Thyroid gland (tissue), 4 donors: ENCODE measurements at places on chromosomes 2 and 18. TPM values are rescaled to one million over a fixed set of nuclear protein-coding genes. Genes with fewer than 3 reads are reported as not detected.

- no peaks in the 10 kb centered on the region for H3K36me3 ChIP-seq
- no peaks in the 10 kb centered on the region for H3K27me3 ChIP-seq
- no peak for DNase-seq
- H3K4me3 ChIP-seq: no peak overlapping the region
- H3K27ac ChIP-seq: no peak overlapping the region
These were observed 72.6 kb downstream of the LRRC30 start for GRCh38 chr18:7303316-7304060.

DNA sequence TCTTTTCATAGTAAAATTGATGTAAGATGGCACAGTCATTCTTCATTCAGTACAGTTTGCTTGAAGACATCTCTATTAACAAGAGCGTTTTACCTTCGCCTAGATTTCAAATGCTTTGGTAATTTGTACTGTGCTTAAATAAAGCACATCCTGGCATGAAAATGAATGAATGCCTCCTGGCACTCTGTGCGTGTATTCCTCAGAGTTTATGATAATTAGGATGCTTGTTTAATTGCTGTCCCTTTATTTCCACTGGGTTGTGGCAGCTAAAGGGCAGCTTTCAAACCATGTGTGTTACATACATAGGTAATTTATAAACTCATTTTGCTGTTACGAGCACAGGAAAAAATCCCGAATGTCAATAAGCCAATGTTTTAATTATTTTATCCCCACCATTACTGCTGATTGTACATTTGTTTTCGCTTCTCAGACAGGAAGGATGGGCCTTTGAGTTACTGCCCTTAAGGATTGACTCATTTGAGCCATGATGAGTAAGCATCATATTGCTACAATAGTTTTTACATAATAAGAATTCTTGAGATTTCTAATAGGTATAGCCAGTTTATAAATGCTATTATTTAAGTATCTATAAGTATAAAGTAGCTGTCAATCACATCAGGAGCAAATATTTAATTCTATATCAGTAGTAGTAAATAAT is 516.5 kb downstream of the XIRP2 start:
- no peaks in the 10 kb centered on the region for H3K27me3 ChIP-seq
- no peak overlapping the region for H3K4me3 ChIP-seq
- no peaks in the 10 kb centered on the region for H3K4me1 ChIP-seq
- no peak overlapping the region for H3K27ac ChIP-seq

- H3K4me3 ChIP-seq: no peak overlapping the region
- H3K27me3 ChIP-seq: no peaks in the 10 kb centered on the region
- no peak for DNase-seq
- no peak overlapping the region for H3K27ac ChIP-seq
- no peaks in the 10 kb centered on the region for H3K36me3 ChIP-seq
These were observed 115.3 kb upstream of the STON1 start for GRCh38 chr2:48414640-48414979.

DNA sequence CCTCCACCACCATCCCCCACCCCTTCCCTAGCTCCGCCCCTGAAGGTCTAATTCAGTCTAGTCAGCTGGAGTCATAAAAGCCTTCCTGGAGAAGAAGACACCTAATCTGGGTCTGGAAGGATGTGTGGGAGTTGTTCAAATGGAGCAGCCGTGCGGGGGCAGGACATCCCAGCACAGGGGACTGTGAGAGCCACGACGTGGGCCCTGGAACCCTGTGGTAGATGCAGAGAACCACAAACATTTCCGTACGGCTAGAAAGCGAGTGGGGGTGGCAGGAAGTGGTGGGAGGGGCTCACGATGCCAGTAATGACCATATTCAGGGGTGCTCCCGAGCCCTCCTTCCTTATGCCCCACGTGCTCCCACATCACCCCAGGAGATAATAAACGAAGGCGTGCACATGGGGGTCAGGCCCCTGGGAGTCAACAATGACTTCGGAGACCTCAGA is 20.9 kb upstream of the COL6A3 start:
- DNase-seq: no peak
- no peak overlapping the region for H3K4me3 ChIP-seq
- peaks cover 45% of the 10 kb centered on the region for H3K4me1 ChIP-seq
- H3K36me3 ChIP-seq: no peaks in the 10 kb centered on the region

Gene KANSL1L
- total RNA-seq: 154 TPM

Gene GLI2
- 1.2 TPM for total RNA-seq

GRCh38 chr2:60067006-60067405 is 486.4 kb downstream of the BCL11A start:
- H3K4me1 ChIP-seq: no peaks in the 10 kb centered on the region
- H3K27ac ChIP-seq: no peak overlapping the region
- no peaks in the 10 kb centered on the region for H3K36me3 ChIP-seq
- no peak overlapping the region for H3K4me3 ChIP-seq

Gene TCF4
- 140 TPM for total RNA-seq

GRCh38 chr2:234305846-234306245 is 191.0 kb downstream of the ARL4C start:
- no peak overlapping the region for H3K4me3 ChIP-seq
- no peak overlapping the region for H3K27ac ChIP-seq
- H3K27me3 ChIP-seq: no peaks in the 10 kb centered on the region
- no peaks in the 10 kb centered on the region for H3K4me1 ChIP-seq
- no peak for DNase-seq

Gene KCNS3
- total RNA-seq: 7.8 TPM

GRCh38 chr18:519019-519879 is 18.7 kb upstream of the COLEC12 start:
- no peaks in the 10 kb centered on the region for H3K4me1 ChIP-seq
- no peak overlapping the region for H3K4me3 ChIP-seq
- no peaks in the 10 kb centered on the region for H3K36me3 ChIP-seq
- no peak overlapping the region for H3K27ac ChIP-seq
- H3K27me3 ChIP-seq: no peaks in the 10 kb centered on the region
- DNase-seq: no peak

- DNase-seq: no peak
- H3K27ac ChIP-seq: no peak overlapping the region
- no peak overlapping the region for H3K4me3 ChIP-seq
These were observed 290.0 kb downstream of the PHLPP1 start for GRCh38 chr18:63005306-63005705.

DNA sequence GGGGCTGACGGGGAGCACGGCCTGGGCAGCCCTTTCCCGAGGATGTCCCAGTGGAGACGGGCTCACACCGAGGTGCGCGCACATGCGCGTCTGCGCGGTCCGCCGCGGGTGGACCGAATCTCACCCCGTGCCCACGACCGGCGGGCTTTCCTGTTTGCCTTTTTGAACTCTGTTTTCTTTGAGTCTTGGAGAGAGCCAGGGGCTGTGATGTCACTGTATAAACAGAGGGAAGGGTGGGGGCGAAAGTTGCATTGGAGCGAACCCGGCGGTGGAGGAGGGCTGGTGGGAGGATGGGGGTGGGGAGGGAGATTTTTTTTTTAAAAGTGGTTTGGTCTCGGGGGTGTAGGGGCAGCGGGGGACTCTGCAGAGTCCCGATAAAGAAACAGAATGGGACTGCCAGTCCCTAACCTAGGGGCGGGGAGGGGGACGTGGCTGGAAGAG is 141.2 kb upstream of the CTAGE1 start:
- peaks cover 12% of the 10 kb centered on the region for H3K4me1 ChIP-seq
- no peaks in the 10 kb centered on the region for H3K27me3 ChIP-seq
- H3K4me3 ChIP-seq: peak overlapping the region; percentile 40
- no peaks in the 10 kb centered on the region for H3K36me3 ChIP-seq
- peak overlapping the region; percentile 71 for H3K27ac ChIP-seq

DNA sequence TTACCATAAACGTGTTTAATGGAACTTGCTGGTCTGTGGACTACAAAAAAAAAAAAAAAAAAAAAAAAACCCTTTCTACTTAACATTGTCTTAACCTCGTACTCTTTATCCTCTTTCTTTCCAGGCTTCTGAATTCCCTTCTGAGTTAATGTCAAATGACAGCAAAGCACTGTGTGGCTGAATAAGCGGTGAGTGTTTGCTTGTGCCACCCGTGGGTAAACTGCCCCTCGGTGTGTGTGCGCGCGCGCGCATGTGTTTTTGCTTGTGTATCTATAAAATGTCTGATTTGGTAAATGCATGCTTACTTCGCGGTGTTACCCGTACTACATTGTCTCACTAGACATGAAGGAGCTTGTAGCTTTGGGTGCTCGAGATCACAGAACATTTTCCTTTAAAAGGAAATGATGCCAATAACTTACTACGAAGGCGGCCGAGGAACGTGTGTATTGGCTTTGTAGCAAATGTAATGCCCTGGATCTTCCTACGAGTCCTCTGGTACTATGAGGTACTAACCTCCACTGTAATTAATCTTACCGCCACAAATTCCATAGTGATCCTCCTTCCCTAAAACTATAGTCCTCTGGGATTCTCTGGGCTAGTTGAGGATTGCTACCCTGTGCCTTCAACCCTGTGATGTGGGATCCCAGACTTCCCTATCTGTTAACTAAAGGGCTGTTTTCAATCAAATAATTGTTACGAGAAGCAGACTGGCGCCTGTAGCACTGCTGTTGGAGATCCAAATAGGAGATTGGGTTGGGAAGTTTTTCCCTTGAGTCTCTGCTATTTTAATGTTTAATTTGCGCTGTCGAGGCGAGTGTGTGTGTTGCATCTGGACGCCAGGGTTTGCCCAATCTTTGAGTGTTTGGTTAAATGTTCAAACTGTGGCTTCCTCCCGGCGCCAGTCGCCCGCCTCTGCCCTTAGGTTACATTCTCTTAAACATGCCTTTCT is 1.1 kb downstream of the ID2 start:
- H3K4me3 ChIP-seq: peak overlapping the region; percentile 73
- no peaks in the 10 kb centered on the region for H3K27me3 ChIP-seq
- H3K4me1 ChIP-seq: peaks cover 13% of the 10 kb centered on the region
- no peaks in the 10 kb centered on the region for H3K36me3 ChIP-seq

DNA sequence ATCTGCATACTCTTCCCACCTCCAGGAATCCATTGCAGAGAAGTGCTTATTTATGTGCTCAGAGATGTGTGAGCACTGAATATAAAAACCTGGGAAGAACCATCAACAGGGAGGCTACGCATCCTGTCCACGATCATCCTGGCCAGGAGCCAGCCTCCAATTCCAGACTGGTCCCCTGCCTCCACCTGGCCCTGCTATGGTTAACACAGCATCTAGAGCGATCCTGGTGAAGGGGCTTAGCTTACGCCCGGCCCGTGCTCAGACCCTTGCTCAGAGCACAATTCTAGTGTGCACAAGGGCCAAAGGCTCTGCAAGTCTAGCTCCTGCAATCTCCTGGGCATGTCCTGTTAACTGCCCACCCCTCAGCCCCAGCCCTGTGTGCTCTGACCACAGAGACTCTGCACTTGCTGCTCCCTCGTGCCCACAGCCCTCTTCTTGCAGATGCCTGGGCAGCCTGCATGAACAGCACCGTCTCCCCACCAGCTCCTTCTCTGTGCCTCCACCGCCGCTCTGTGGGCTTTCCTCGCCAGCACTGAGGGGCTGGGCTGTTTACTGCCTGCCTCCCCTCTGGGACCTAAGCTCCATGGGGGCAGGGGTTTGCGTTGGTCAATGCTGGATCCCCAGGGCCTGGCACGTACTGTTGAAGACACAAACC is 6.5 kb downstream of the PER2 start:
- no peaks in the 10 kb centered on the region for H3K27me3 ChIP-seq
- H3K36me3 ChIP-seq: no peaks in the 10 kb centered on the region
- no peak overlapping the region for H3K4me3 ChIP-seq
- no peak for DNase-seq

- no peaks in the 10 kb centered on the region for H3K27me3 ChIP-seq
- no peak overlapping the region for H3K4me3 ChIP-seq
- H3K36me3 ChIP-seq: no peaks in the 10 kb centered on the region
- H3K27ac ChIP-seq: no peak overlapping the region
- H3K4me1 ChIP-seq: no peaks in the 10 kb centered on the region
- DNase-seq: no peak
These were observed 39.0 kb downstream of the MYO3B start for GRCh38 chr2:170216981-170217380.

Gene SS18
- total RNA-seq: 125 TPM

- H3K4me3 ChIP-seq: no peak overlapping the region
- no peaks in the 10 kb centered on the region for H3K36me3 ChIP-seq
- DNase-seq: no peak
These were observed 65.5 kb downstream of the CCBE1 start for GRCh38 chr18:59631583-59632181.

DNA sequence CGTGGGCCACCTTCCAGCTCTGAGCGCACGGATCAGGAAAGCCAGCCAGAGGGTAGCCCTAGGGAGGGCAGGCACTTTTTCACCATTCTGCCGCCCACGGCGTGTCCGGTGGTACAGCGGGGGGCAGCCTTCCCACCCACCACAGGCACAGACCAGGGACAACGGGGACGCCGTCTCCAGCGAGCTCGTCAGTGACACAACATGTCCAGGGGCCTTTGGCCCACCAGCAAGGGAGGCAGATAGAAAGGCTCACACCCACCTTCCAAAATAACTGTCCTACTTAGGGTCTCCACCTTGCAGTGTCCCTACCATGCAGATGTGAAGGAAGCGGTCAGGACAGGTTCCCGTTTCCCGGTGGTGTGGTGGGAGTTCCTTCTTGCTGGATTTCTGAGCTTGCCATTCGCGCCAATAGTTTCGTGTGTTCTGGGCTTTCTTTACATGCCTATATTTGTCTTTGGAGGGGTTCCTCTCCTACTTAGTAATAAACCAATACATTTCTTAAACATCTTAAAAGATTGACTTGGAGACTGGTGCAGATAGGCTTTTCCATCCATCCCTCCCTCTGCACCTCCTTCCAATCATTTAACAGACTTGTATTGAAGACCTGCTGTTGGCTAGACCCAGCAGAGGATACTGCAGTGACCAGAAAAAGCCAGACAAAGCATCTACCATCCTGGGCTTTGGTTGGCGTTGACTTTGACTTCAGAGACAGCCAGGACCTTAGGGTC is 872 bp downstream of the ASB1 start:
- H3K27ac ChIP-seq: peak overlapping the region; percentile 73
- peak overlapping the region; percentile 77 for H3K4me3 ChIP-seq
- H3K36me3 ChIP-seq: no peaks in the 10 kb centered on the region
- no peak for DNase-seq
- no peaks in the 10 kb centered on the region for H3K27me3 ChIP-seq
- peaks cover 18% of the 10 kb centered on the region for H3K4me1 ChIP-seq

DNA sequence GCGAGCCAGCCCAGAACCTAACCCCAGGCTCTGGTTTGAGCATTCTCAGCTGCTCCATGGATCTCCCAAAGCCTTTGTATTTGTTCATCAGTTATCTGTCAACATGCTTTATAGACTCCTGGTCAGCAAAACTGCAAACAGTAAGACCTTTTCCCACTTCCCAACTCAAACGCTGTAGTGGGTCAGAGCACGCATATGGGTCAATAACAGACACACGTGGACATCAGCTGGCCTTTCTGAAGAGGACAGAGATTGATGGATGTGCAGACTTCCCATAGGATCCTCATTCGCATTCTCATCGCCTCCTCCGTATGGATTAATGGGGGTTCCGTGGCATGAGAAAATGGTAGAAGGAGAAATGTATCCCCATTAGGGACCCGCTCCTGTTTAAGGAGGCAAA is 508.1 kb downstream of the EIPR1 start:
- H3K4me3 ChIP-seq: no peak overlapping the region
- H3K36me3 ChIP-seq: no peaks in the 10 kb centered on the region
- H3K27me3 ChIP-seq: no peaks in the 10 kb centered on the region
- no peaks in the 10 kb centered on the region for H3K4me1 ChIP-seq

GRCh38 chr2:95278051-95278471 is 3.8 kb downstream of the PROM2 start:
- no peak for DNase-seq
- no peaks in the 10 kb centered on the region for H3K36me3 ChIP-seq
- no peak overlapping the region for H3K4me3 ChIP-seq
- H3K4me1 ChIP-seq: peaks cover 44% of the 10 kb centered on the region
- H3K27ac ChIP-seq: peak overlapping the region; percentile 77
- H3K27me3 ChIP-seq: no peaks in the 10 kb centered on the region

Gene SMYD1
- total RNA-seq: not detected

Gene VWA3B
- total RNA-seq: 0.81 TPM

Gene TMEM178A
- 1.9 TPM for total RNA-seq

GRCh38 chr2:144835634-144836350 is 315.9 kb upstream of the ZEB2 start:
- no peak overlapping the region for H3K27ac ChIP-seq
- peaks cover 15% of the 10 kb centered on the region for H3K4me1 ChIP-seq
- no peak for DNase-seq
